Memory B cell (primary cell): ENCODE measurements at places on chromosomes 2 and 18.

- DNase-seq, result no peak
These were observed 31.6 kb downstream of the TRAPPC12 start for GRCh38 chr2:3411103-3411502.

GRCh38 chr18:36058674-36059073 lies 8.7 kb downstream of the RPRD1A start:
- DNase-seq, result no peak

- no peak for DNase-seq
These were observed 26.7 kb downstream of the VIL1 start for GRCh38 chr2:218445602-218446001.

DNA sequence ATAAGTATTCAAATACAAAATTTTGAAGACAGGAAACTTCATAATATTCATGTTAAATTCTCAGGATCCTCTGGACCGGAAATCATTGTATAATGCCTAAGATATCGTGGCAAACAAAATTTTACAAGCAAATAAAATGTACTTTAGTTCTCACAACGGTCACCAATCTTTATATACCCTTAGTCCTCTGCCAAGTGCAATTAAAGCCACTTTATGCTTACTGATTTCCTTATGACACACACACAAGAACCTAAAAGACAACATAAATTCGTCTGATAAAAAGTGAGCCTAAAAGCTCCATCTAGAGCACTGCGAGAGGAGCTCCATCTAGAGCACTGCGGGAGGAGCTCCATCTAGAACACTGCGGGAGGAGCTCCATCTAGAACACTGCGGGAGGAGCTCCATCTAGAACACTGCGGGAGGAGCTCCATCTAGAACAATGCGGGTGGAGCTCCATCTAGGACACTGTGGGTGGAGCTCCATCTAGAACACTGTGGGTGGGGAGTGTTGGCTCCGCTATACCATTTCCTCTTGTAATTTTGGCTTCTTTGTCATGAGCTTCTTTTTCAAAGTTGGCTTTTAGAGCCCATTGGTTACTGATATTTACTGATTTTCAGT lies 15.9 kb downstream of the ATP8B1 start:
- no peak for DNase-seq

DNA sequence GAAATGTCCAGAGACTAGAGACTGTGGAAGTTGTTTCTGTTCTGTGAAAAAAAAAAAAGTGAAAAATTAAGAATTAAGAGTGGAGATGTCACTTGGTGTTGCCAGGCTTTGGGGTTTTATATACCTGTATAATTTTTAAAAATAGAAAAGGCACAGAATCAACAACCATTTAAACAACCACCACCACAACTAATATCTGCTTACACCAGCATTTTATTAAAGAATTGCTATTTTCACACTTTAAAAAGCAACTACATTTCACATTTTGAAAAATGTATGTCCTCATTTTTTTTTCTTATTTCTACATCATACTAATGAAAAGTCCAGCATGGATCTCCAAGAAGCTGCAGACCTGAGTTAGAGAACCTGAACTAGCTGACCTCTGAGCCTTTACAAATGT lies 167.5 kb upstream of the DTNA start:
- DNase-seq, result no peak

DNA sequence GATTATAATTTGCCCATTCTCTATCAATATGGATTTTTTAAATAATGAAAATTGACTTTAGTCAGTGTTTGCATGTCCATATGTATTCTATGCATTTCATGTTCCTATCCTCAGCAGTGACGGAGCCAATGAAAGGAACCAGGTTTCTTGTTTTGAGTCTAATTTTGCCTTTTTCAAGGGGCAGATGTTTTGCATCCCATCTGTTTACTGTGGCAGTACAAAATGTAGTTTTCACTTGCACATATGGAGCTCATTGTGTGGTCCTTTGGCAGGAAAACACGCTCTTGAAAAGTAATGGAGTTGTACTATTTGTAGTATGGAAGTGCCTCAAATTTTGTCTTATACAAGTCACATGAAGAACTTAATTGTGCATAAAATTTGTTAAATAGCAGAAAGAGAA lies 127.8 kb downstream of the AGPS start:
- DNase-seq, result no peak

DNA sequence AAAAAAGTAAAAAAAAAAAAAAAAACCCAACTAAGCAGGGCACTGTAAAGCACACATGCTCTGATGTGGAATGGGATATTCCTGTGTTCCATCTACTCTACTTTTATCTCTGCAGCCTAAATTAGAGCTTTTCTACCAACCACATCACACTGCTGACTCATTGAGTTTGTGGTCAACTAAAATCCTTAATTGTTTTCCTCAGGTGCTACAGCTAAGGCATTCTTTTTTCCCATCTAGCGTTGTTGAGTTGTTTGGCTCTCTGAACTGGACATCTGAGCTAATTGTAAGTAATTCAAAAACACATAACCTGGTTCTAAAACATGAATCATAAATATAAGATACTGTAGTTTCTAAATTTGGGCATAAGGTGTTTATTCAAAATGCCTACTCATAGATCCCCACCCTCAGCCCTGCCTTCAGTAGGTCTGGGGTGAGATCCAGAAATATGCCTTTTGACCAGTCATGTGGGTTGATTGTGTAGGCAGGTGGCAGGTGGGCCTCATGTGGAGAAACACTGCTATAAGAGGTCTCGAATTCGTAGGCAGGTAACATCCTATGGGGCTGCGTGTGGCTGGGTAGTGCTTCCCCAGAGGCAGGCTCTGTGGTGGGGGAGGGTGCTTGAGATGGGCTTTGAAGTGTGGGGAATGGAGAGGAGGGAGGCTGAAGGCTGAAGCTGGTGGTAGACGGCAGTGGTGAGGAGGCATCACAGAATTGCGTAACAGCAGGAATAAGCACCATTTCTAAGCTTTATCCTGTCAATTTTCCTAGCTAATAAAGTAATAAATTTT lies 27.2 kb downstream of the ANKRD29 start:
- no peak for DNase-seq

- no peak for DNase-seq
These were observed 33.8 kb downstream of the PRELID3A start for GRCh38 chr18:12441475-12442034.

DNA sequence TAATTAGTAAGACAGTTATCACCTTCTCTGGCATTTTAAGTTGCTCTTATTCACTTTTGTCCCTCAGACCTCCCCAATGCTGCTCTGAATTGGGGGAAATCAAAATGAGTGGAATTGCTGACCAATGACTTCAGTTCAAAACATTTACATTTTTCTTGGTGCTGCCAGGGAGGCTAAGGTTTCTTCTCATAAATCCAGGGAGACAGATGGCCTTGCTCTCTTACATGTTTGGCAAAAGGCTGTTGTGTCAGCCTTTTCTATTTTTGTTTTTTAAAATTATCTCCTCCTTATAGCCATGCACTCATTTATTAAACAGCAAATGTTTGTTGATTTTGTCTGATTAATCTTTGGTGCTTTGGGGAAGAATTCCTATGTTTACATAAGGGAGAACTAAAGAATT lies 82.0 kb downstream of the GALNT13 start:
- DNase-seq, result no peak
